ENCODE measurements at places on chromosomes 4 and X.
A peak's percentile ranks its signal among the peaks of the same experiment; 100 is the strongest.

GRCh38 chr4:43243433-43244116 is 351.1 kb downstream of the GRXCR1 start:
- no peak for DNase-seq

GRCh38 chrX:155755706-155756337 is 125.3 kb upstream of the VAMP7 start:
- DNase-seq, result no peak

GRCh38 chr4:186587416-186588018 is 32.1 kb upstream of the MTNR1A start:
- peak; percentile 45 for DNase-seq

DNA sequence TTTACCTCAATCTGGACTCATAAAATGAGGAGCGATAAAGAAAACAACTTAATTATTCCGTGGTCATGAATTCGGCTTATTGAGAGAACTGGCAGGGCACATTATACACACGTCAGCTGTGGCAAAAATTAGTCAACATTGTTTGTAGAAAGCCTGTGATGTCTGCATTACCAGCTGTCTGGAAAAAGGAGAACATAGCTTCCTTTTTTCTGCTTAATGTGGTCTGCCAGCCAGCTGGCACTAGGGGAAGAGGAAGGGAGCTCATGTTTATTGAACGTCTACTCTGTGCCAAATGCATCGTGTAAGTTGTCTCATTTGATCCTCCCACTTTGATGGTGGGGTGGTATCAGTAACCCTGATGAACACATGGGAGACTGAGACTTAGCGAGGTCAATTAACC is 367.6 kb downstream of the ARHGAP24 start:
- no peak for DNase-seq

DNA sequence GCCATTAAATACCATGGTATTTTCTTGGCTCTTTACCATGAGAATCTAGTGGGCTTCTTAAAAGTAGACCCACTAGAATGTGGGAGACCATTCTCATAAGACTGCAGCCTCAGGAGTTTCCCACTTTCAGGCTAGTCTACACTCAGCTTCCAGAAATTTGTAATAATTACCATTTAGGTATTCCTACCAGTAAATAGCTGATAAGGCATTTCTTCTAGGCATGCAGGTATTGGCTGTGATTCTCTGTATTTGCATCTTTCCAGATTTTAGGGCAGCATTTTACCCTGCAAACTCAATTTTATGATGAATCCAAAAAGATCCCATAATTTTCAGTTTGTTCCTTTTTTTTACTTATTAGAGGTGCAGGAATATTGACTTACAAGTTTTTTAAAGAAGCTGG is 496.6 kb downstream of the TRAM1L1 start:
- DNase-seq, result no peak

- DNase-seq, result no peak
Measured at GRCh38 chrX:154383359-154384283, 4.5 kb downstream of the EMD start.

- DNase-seq, result no peak
Measured at GRCh38 chr4:18689308-18690115, 668.0 kb upstream of the LCORL start.

DNA sequence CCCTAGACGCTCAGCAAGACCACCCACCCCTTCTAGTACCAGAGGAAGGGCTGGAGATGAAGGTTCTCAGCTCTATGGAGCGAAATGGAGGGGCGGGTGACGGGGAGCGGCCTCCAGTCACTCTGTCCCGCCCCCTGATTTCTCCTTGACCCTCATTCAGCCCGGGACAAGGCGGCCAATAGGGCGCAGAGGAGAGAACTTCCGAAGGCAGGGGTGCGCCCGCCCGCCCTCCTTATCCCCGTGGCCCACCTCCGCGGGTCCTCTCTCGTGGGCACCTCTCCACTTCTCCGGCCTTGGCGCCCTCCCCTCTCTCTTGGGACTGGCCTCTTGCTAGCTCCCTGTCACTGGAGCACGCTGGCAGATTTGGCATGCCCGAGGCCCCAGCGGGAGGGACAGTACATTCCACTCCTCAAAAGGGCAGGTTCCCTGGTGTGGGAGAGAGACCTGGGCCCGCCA is 1.1 kb upstream of the SEPTIN6 start:
- DNase-seq, result no peak

GRCh38 chr4:158913766-158914165 is 144.9 kb downstream of the FNIP2 start:
- no peak for DNase-seq

DNA sequence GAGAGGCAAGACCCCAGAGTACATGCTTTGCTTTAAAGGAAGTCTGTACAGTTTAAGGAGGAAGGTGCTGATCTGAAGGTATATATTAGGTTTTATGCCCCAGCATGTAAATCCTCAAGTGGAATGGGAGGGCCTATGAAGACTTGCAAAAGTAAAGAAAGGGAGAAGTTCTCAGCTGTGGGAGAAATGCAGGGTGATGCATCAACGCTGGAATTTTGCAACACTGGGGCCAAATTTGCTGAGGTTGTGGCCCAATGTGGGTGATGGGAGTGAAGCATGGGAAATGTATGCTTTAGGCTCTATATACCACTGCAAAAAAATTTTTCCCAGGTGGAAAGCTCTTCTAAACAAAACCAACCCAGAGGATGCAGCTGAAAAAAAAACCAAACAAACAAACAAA is 33.8 kb upstream of the GPR174 start:
- no peak for DNase-seq

- no peak for DNase-seq
Measured at GRCh38 chrX:123331349-123331748, 147.3 kb downstream of the GRIA3 start.

GRCh38 chr4:184255361-184255760 is 37.7 kb upstream of the ENPP6 start:
- no peak for DNase-seq

GRCh38 chr4:41134581-41134980 is 79.8 kb downstream of the APBB2 start:
- no peak for DNase-seq

- DNase-seq, result no peak
Measured at GRCh38 chr4:109574931-109575804, 15.1 kb downstream of the MCUB start.

- DNase-seq, result no peak
Measured at GRCh38 chr4:25433966-25434827, 57.1 kb downstream of the ANAPC4 start.

DNA sequence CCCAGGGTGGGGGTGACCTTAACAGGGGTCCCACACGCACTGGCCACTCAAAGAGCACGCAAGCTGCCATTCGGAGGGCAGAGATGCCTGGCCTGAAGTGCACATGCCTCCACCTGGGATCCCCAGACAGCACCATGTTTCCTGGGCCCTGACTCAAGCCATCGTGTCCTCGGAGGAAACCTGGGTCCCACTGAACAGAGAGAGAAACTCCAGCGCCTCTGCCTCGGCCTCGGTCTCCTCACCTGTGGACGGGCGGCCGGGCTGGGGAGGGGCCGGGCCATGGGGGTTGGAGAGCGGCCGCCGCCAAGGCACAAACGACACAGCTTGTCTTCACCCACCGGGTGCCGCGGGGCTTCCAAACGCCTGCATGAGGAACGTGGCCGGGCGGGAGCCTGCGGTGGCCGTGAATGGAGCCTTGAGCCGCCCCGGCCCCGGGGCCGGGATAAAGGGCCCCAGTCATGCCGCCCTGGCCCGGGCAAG is 30.0 kb upstream of the FGFR3 start:
- DNase-seq, result no peak

GRCh38 chr4:128390475-128390996 is 102.9 kb upstream of the PGRMC2 start:
- no peak for DNase-seq

GRCh38 chrX:54807524-54808108 is at the start of gene MAGED2:
Gene MAGED2, plus strand, starts transcription at chrX:54807745. Its CDS starts 1,587 bp downstream, at chrX:54809332.
- no peak for DNase-seq

GRCh38 chr4:164215113-164215741 is 538.7 kb upstream of the SMIM31 start:
- DNase-seq, result no peak

DNA sequence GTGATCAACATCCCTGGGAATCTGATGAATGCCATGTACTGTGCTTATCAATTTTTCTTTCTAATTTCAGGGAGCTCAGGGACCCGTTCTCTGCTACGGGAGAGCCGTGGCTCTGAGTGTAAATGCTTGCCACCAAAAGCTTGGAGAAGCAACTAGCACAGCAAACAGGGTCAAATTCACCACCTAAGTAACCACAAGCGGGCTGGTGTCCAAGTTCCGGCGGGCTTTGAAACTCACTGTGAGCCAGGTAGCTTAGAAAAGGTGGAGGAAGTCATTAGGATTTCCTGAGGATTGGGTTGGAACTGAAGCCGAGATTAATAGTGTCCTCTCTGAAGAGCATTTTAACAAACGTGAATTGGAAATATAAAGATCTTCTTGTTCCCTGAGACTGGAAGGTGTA is 87.2 kb downstream of the CLDN34 start:
- DNase-seq, result no peak

- DNase-seq, result no peak
Measured at GRCh38 chr4:55069248-55069647, 56.1 kb downstream of the KDR start.

DNA sequence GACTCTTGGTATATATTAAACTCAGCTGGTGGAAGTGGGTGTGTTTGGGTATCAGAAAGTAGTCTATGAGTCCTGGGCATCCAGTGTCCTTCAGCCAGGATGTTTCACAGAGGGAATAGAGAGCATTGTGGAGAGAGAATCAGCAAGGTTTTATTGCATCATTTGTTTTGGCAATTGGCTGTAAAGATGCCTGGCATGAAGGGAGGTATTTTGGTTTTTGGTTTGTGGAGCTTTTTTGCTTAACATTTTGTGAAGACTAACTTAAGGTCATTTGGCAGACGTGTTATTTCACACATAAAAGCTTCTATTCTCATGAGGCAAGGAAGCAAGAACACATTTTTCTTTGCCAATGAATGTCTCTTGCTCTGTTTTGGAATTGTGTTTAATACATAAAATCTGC is 71.1 kb downstream of the DCLK2 start:
- no peak for DNase-seq

DNA sequence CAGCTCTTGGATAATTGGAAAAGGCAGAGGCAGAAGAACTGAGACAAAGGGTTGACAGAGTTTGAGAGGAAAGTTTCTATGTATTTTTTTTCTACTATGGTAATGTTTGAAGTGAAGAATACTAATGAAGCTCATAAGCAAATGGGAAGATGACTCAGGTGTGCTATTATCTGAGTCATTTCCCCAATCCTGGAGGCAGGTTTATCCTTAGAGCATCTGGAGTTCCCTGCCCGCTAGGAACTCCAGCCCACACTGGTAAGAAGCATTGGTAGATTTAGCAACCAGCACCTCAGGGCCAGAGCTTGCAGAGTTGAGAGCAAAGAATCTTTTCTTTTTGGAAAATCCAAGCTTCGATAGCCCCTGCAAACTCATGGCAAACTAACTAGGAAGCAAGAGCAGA is 55.2 kb downstream of the DOCK11 start:
- no peak for DNase-seq

DNA sequence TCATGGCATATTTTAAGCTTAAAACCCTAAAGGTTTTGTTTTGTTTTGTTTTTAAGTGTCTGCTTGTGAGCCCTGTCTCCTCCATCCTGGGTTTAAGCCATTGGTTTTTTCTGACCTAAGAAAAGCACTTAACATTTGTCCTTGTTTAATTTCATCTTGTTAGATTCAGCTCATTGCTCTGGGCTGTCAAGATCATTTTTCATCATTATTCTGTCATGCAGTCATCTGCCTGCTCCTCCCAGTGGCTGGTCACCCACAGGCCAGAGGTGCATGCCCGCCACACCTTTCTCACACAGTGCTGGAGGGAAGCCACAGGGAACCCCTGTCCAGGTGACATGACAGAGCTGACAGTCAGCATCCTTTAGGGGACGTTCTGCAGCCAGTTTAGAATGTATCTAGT is 11.7 kb upstream of the REELD1 start:
- DNase-seq, result no peak

GRCh38 chr4:115310641-115311040 is 197.2 kb upstream of the NDST4 start:
- DNase-seq, result no peak

GRCh38 chr4:184514121-184514988 is 40.0 kb upstream of the IRF2 start:
- no peak for DNase-seq

All from stimulated activated CD4-positive, alpha-beta T cell treated with anti-CD3 and anti-CD28 coated beads, TNF-alpha, amount 100 ng/mL, for 1 hour (primary cell).